Right ventricle myocardium superior (tissue), 1 donor: ENCODE measurements at places on chromosomes 16 and 17.

GRCh38 chr17:2194889-2195335, 108.7 kb downstream of the SMG6 start:
- DNase-seq, result no peak

DNA sequence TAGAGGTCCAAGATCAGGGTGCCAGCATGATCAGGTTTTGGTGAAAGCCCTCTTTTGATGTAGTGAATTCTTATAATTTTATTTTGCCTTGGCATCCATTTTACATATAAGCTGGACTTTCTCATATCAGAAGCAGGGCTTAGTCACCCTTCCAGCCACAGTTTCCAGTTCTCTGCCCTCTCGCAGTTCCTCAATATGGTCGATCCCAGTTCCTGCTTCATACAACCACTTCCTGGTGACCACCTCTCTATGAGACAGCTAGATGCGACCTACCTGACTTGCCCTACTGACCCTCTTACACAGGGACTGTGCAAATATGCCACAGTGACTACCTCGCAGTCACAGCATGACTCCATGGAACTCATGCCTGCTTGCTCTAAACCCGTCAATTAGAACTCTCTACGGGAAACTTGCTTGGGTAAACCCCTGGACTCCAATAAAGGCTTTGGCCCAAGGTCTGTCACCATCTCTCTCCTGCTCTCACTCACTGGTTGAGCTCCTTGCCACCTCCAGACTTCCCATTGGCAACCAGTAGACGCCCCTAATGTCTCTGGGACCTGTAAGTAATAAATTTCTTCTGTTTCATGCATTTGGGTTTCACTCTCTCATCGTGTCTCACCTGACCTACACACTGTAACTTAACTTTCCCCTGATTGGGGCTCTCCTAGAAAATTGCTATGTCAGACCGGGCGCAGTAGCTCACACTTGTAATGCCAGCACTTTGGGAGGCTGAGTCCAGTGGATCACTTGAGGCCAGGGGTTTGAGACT, 21.4 kb downstream of the CD300LG start:
- DNase-seq, result no peak

DNA sequence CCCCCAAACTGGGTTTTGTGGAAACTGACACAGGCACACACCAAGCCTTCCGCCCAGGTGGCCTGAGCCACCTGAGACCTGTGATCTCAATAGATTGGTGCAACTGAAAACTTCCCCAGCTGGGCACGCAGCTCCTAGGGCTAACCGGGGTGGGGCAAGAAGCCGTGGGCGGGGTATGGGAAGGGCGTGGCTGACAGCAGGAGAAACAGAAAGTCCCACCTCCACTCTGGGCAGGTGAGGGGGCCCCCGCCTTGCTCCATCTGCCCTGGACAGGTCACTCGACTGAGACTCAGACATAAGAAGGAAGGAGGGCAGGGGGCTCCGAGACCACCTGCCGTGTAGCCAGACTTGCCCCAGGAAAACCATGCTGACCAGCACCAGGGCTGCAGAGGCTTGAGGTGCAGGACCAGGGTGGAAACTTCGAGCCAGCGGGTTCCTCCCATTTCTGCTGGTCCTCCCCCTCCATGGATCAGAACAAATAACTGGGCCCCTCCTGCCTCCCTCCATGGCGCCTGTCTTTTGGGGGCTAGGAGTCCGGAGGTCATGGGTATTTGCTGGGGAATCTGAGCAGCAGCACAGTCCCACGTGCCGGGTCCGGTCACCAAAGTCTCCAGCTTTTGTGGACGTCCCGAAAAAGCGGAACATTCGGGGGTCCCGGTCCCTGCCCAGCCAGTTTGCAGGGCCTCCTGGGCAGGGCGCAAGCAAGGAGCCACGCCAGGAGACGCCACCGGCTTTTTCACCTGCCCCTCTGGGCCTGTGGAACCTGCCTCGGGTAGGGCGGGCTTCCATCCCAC, 1.3 kb downstream of the TIMP2 start:
- peak; percentile 82 for DNase-seq

- DNase-seq, result no peak
Measured at GRCh38 chr16:81485824-81486539, 41.4 kb downstream of the CMIP start.

- DNase-seq, result no peak
Measured at GRCh38 chr16:31420037-31420436, 8.1 kb downstream of the COX6A2 start.

DNA sequence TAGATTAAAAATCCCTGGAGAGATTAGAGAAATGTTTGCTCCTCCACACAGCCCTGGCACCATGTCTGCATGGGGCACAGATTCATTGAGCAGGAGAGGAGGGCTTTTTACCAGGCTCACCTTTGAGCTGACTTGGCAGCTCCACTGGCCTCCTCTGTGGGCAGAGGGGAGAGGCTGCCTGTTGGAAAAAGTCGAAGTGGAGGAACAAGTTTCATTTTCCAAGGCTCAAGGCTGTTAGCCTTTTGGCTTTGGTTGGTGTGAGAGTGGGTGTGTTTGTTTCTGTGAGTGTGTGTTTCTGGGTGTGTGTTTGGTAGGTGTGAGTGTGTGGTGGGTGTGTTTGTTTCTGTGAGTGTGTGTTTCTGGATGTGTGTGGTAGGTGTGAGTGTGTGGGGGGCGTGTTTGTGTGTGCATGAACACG, 5.6 kb downstream of the TMEM238L start:
- no peak for DNase-seq

GRCh38 chr17:77358801-77359200, 218.0 kb downstream of the SEC14L1 start:
- no peak for DNase-seq

DNA sequence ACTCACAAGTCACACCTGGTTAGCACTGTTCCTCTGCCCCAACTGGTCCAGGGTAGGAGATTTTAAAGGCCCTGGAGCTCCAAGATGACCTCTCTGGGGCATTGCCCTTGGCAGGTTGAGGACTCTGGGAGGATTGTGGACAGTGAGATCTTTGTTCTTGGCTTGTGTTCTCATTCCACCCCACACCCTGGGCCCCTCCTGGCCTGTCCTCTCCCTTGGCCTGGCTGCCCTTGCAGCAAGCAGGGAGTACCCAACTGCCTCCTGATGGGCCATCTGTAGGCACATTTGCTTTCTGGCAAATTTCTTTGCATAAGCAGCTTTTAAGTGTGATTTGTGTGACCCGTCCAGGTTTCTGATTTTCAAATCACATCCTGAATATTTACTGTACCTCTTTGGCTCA, 239.6 kb downstream of the UTP18 start:
- no peak for DNase-seq

- DNase-seq, result no peak
Measured at GRCh38 chr16:13335879-13336278, 434.5 kb downstream of the SHISA9 start.

DNA sequence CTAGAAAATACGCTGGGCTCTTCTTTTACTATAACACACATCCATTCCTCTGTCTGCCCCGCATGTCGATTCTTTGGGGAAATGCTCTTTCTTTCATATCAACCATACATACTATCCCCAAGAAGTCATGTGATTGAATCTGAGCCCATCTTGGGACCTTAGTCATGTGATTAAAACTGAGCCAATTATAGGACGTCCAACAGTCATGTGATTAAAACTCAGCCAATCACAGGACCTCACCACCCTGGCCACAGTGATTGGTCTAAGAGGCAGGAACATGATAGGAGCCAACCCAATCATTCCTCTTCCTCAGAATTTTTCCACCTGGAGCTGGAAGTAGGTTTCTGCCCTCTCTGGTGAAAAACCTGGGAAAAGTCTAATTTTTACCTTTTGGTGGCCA, 78.8 kb downstream of the TMEM114 start:
- DNase-seq, result no peak

GRCh38 chr16:31008149-31008548, 2.3 kb downstream of the STX1B start:
- no peak for DNase-seq

DNA sequence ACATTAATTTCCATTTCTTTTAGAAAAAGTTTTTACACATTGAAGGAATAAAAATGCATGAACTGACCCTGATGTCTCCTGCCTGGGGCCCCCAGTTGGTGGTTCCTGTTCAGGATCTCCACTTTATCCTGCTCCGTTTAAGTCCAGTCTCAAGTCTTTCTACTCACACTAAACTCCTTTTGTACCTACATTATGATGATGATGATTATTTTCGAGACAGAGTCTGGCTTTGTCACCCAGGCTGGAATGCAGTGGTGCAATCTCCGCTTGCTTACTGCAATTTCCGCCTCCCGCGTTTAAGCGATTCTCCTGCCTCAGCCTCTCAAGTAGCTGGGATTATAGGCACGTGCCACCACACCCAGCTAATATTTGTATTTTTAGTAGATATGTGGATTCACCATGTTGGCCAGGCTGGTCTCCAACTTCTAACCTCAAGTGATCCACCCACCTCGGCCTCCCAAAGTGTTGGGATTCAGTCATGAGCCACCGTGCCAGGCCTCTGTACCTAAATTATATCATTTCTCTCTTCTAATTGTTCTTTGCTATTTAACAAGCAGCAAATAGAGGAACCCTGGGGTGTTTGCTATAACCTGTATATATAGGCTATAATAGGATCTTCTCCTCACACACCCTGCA, 2.2 kb upstream of the FOXK2 start:
- DNase-seq, result no peak

DNA sequence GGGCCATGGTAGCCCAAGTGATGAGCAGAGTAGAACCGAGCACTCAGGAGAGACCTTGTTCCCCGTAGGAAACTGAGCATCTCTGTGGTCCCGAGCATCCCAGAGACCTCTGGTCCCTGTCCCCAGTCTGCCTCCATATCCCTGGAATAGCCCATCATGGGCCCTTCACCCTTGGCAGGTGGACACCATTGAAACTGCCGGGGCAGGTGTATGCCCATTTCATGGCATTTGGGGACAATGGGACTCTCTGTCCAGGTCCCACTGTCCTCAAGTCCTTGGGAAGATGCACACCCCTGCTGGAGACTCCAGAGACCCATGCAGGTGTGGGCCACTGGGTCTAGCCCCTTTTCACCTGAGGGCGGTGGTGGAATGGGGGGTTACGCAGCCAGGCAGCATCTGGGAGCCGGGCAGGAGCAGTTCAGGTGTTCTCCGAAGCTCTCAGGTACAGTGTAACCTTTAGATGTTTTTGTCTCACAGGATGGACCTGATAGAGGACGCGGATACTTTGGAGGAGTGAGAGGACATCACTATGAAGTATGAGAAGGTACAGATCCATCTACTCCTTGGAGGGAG, 75.9 kb downstream of the GOSR1 start:
- DNase-seq, result no peak

DNA sequence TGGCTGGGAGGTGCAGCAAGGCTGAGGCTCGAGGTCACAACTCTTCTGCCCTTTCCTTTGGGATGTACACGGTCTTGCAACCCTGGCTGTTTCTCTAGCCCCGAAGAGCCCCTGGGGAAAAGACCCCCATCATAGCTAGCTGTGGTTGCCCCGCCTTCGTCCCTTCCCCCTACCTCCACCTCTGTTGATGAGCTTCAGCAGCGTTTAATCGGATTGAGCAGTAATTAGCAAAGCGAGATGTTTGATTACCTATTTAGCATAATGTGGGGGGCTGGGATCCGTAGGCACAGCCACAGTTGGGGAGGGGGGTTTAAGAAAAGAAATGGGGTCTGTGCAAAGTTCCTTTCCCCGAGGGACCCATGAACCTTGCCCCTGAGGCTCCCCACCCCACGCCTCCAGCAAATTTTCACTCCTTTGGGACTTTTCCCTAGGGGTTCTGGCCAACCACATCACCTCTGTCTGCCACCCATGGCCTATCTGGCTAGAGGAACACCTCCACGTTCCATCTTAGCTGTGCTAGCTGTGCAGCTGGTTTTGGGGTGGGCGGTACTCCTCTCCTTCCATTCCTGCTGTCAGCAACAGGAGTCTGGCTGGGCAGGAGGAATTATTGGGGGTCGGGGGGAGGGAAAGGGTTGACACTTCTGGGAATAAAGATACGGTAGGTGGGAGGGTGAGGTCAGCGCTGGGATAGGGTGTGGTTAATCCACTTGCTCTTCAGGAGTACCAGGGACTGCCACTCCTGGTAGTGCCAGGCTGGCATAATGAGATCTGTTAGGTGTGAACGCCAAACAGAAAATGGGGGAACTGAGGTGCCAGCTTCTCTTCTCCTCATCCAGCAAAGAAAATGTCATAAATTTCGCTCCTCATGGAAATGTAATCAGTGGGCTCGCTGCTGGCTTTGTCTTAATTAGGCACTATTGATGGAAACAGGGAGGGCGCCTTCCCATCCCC, 1.3 kb upstream of the DNAH2 start:
- DNase-seq, result no peak

DNA sequence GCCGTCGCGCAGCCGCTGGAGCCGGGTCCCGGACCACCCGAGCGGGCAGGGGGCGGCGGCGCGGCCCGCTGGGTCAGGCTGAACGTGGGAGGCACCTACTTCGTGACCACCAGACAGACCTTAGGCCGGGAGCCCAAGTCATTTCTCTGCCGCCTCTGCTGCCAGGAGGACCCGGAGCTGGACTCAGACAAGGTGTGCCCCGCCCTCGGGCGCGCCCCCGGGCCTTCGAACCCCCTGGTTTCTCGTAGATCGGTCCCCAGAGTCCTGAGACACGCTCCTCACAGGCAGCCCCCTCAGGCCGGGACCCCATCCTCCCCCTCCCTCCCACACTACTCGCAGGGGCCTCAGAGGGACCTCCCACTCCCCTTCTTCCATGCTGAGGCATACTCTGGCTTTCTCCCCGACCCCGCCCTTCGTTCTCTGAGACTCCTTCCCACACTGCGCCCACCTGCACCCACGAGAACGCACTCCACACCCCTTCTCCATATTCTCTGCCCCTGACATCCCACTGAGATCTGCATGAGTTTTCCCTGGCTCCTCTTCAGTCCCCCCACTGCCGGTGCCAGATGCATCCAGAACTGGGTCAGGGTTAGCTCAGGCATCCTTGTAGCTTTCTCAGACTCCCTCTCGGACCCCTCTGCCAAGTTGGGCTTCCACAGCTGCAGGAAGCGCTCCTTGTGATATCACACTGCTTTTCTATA, 523 bp downstream of the KCTD2 start:
- peak; percentile 69 for DNase-seq

DNA sequence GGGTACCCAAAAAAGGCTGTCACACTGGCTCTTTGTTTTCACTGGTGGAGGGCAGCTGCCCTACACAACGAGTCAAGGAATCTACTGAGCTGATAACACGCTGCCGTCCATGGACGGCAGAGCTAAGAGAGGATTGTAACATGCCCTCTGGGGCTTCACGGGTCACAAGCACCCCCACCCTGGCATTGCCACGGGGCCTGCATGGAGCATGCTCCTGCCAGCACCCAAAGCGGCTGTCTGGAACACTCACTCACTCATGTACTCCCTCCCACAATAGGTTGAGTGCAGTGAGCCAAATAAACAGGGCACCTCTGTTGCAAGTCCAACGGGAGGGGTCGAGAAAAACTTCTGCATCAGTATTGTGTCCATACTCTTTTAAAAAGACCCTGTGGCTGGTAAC, 181.6 kb downstream of the MAP2K6 start:
- DNase-seq, result no peak

DNA sequence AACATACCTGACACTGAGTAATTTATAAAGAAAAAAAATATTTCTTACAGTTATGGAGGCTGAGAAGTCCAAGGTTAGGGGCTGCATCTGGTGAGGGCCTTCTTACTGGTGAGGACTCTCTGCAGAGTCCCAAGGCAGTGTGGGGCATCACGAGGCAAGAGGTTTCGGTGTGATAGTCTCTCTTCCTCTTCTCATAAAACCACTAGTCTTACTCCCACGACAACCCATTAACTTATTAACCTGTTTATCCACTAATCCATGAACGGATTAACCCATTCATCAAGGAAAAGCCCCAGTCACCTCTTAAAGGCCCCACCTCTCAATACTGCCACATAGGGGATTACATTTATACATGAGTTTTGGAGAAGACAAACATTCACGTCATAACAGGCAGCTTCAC, 20.1 kb downstream of the CIITA start:
- no peak for DNase-seq

GRCh38 chr17:41667280-41668041, 21.2 kb upstream of the EIF1 start:
- peak; percentile 48 for DNase-seq

GRCh38 chr17:70739065-70739464, 569.7 kb downstream of the KCNJ2 start:
- DNase-seq, result no peak
